WERI-Rb-1 (cell line): ENCODE measurements at places on chromosomes 5 and 9.

GRCh38 chr5:158056130-158056825 lies 197.3 kb upstream of the CLINT1 start:
- no peak for DNase-seq

DNA sequence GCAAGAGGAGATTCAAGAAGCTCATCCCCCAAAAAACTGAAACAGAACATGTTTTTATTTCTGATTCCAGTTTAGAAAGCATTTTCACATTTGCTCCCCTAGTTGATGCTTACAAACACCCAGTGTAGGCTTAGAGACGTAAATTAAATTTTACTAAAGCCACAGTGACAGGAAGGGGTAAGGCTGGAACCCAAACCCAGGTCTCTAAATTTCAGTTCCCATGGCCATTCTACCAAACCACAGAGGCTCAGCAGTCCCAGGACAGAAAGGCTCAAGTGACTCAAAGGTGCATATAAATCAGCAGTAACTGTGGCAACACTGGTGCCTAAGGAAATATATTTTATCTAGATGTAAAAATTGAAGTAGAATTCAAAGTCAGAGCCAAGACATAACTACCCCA lies 128.7 kb downstream of the CEP120 start:
- no peak for DNase-seq

DNA sequence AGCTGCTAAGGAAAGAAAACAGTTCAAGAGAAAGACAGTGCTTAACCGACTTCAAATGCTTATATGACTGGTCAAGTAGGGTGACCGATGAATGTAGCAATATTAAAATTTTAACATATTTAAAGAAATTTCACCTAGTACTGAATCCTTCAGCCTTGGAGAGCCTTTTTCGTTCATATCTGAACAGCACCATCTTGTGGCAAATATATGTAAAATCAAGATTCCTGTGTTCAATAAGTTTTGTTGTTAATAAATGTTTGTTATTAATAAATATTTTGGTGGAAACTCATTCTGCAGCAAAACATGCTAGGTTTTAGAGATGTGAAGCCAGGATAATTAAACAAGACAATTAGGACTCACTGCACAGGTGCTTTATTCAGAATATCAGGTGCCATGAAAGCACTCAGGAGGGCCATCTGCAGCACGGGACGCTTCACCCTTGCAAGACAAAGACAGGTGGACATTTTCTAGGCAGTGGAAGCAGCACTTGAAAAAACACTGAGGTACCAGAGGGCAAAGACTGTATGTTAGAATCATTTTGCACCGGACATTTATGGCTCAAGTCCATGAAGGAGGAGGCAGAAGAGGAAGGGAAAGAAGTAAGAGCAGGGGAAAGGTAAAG lies 15.6 kb downstream of the TICAM2 start:
- no peak for DNase-seq

DNA sequence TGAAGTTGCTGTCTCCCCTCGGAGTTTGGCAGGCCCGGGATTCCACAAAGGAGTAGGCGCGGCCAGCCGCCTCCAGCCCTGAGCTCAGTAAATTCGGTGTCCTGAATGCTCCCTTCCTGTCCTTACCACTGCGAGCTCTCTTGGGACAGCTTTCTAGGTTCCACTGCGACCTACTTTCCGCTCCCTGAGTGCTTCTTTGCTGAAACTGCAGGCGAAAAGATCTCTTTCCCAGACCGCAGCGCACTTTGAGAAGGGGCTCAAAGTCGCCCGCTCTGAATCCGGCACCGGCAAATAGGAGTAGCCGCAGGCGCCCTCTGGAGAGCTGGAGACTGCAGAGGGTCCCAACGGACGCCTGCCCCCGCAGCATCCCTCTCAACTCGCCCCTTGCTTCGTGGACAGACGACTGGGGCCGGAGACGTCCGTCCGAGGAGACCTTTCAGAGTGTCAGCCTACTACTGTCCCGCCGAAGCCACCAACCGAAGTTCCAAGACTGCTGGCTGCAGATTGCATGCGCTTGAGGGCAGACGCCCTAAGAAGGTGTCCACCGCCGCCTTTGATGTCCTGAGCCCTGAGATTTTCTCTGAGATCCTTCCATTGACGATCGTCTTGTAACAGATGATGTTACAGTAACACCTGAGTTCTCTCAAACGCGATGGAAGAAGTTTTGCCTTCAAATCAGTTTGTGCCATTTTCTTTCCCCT lies 96.0 kb downstream of the ANXA2R start:
- no peak for DNase-seq

DNA sequence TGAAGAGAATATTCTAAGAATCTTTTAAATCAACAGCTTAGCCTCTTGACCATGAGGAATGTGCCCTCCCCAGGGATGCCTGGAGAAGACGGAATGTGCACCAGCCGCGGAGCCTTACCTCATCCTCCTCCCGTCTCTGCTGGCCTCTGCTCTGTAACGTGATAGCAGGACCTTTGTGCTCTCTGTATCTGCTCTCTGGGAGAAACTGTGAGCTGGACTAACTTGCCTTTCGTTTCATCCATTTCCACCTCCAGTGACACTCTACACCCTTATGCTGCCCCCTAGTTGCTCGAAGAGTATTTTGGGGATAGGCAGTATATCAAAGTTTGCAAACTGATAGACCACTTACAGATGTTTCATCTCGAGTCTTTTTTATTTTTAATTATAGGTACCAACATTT lies 141.4 kb downstream of the NPR3 start:
- DNase-seq = no peak

DNA sequence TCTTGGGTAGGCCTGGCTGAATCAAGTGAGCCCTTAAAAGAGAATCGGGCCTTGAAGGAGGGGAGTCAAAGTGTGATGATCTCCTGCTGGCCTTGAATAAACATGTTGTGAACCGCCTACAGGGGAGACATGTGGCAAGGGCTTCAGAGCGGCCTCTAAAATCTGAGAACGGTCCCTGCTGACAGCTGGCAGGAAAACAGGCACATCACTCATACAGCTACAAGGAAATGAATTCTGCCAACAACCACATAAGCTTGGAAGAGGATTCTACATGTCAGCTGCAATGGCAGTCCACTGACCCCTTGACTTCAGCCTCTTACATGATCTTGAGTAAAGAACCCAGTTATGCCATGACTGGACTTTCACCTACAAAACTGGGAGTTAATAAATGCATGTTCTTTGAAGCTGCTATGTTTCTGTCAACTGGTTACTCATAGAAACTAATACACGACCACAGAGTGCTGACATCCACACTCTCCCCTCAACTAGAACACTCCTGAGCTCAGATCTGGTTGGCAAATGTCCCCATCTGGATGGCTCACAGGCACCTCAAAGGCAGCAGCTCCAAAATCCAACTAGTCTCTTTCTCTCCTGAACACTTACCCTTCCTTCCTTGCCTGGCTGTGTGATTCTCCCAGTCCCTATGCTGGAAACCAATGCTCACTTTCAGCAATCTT lies 333.1 kb downstream of the ASTN2 start:
- DNase-seq = no peak

GRCh38 chr5:171842777-171843328 lies 57.2 kb downstream of the SMIM23 start:
- no peak for DNase-seq

GRCh38 chr5:178576591-178577351 lies 13.4 kb downstream of the COL23A1 start:
- no peak for DNase-seq

GRCh38 chr5:62824936-62825335 lies 246.3 kb downstream of the LRRC70 start:
- no peak for DNase-seq

GRCh38 chr5:72506158-72506549 lies 1.1 kb downstream of the ZNF366 start:
- no peak for DNase-seq

DNA sequence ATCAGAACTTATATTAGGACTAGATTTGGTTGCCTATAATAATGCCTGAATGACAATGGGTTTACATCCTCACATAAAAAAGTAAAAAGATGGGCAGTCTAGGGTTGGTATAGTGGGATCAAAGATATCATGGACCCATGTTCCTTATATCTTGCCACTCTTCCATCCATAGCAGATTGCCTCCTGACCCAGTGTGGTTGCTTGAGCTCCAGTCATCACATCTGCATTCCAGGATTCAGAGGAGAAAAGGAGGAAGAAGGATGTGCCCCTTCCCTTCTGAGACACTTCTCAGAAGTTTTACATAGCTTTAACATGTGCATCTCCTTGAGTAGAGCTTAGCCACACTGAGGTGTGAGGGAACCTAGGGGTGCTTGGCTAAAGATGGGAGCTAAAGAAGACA lies 22.9 kb downstream of the RALGPS1 start:
- DNase-seq = no peak

- DNase-seq = no peak
Observed at GRCh38 chr5:1409381-1410110, 35.7 kb downstream of the SLC6A3 start.

DNA sequence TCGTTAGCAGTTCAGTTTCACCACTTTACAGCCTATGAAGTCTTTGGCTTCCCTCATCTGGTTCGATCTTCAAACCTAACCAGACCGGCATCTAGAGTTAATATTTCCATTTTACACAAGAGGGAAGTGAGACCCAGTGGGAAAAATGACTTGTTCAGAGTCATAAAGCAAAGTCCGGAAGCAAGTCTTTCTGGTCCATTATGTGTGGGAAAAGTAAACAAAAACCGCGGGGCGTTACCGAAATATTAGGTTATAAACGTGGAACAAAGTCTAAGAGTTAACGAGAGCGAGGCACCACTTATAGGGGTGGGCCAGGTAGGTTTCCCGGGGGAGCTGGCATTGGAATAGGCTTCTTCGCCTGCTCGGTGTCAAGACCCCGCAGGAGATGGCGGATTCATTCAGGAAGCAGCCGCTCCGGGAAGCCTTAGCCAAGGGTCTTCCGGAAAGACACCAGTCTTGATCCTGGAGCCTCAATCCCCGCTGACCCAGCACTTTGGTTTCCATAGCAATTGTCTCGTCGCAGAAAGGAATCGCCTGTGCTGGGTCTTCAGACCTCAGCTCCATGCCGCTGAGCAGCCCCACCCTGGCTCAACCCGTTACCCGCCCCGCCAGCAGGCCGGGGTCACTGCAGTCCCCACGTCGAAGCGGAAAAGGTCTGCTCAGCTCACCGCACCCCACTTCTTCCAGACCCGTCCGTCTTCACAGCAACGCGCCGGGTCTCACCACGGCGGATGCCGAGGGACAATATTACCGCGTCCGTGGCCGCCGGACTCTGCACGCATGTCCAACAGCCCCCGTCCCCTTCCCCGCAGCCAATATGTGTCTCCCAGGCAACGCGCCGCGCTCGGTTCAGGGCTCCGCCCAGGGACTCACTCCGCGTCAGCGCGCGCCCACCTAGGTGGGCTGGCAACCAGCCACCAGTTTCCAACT lies at the start of gene C5orf52:
Gene C5orf52, plus strand, starts transcription at position 872 of the 930 bp plus-strand sequence. CDS start 82 bp downstream, outside the sequence.
- no peak for DNase-seq

- peak; percentile 57 for DNase-seq
Observed at GRCh38 chr9:21813575-21814473, 11.4 kb downstream of the MTAP start.

DNA sequence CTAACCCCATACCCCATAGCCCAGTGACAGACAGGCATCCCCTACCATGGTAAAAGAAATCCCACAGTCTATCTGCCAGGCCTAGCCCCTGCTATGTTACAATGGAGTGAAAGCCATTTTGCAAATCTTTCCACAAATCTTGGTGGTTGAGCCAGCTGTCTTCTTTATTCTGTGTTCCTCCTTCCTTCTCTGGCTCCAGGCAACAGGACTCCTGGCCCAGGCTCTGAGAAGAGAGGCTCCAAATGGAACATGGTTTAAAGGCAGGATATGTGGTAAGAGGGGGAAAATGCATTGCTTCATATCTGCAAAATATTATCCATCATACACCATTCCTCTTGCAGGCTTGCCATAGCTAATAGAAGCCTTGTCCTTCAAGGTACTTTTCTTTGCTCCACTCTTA lies 25.2 kb downstream of the FGF1 start:
- no peak for DNase-seq

- no peak for DNase-seq
Observed at GRCh38 chr9:107874591-107875369, 385.2 kb upstream of the KLF4 start.

GRCh38 chr5:135203593-135204036 lies 169.6 kb upstream of the PITX1 start:
- DNase-seq = no peak

DNA sequence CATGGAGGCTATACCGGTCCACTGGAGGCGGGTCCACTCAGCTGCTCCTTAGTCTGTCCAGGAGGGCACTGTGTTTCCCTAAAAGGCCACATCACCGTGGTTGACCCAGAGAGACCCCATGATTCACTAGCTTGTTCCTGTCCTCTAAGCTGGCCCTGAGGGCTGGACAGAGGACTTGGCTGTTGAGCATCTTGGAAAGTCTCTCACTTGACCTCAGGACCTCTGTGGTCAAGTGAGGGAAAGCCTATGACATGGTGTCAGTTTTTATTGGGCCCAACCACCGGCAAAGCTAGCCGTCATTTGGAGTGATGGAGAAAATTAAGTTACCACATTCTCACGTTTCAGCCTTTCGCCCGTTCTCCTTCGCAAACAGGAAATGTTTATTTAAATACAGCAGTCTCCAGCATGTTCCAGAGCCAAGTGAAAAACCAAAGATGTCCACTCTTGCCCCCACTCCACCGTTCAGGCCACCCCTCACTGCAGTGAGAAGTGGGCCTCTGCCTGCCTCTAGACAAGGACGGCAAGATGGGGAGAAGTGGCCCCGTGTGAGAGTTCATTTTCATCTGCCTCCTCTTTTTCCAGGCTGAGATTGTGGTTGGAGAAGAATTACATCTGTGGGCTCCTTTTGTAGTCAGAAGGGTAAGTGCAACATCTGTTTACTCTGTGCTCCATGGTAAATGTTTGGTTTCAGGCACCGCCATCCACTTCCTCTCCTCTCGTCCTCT lies 4.4 kb downstream of the SLIT3 start:
- DNase-seq = no peak

- DNase-seq = no peak
Observed at GRCh38 chr9:76444322-76444929, 14.6 kb upstream of the GCNT1 start.

DNA sequence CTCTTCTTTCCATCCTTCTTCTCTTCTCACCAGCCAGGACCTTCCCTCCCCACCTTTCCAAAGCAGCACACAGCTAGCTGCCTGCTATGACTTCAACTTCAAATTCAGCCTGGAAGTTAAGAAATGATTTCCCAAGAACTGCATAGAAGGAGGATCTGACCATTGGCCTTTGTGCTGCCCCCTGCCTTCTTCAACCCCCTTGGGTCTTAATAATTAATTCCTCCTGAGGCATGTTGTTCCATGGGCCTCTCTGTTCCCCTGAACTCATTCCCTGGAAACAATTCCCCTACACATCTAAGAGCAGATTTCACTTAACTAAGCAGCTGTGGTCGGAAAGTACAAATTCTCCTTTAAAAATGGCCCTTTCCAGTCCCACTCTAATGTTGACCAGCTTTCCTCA lies 62.4 kb downstream of the ADAMTS12 start:
- no peak for DNase-seq

DNA sequence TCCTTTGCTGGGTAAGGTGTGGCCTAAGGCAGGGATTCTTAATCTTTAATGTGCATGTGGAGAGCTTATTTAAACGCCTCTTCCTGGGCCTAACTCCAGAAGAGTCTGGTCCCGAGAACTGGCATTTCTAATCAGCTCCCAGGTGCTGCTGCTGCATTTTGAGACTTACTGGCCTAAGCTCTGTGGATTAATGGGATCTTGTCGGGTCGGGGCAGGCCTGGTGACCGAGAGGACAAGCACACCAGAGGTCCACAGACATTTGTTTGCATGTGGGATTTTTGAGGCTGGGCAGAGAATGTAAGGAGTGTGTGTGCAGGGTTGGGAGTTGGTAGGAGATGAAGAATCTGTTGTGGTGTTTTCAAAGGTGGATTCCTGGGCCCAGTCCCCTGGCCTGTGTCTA lies 95.0 kb upstream of the DAP start:
- DNase-seq = peak; percentile 95
